ENCODE measurements at places on chromosomes 2 and 18.

DNA sequence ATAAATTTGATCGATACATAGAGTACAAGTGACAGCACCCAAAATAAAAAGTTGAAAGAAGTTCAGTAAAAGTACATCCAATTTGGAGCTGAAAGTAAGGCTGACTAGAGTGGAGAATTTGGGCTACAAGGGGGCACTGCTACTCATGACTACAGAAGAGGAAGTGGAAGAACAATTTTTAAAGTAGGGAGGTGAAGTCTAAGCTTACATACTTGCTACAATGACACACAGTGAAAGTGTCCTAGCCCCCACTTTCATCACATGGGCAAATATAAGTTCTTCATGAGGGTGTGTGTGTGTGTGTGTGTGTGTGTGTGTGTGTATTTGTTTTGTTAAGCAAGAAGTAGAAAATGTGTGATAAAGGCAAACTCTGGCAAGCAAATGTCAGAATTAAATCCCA, 45.7 kb downstream of the MAP3K2 start:
- DNase-seq, result no peak

- DNase-seq, result peak; percentile 66
Observed at GRCh38 chr2:73063909-73064875, 7.3 kb downstream of the SFXN5 start.

- DNase-seq, result no peak
Observed at GRCh38 chr2:219513787-219514186, 495 bp upstream of the ASIC4 start.

DNA sequence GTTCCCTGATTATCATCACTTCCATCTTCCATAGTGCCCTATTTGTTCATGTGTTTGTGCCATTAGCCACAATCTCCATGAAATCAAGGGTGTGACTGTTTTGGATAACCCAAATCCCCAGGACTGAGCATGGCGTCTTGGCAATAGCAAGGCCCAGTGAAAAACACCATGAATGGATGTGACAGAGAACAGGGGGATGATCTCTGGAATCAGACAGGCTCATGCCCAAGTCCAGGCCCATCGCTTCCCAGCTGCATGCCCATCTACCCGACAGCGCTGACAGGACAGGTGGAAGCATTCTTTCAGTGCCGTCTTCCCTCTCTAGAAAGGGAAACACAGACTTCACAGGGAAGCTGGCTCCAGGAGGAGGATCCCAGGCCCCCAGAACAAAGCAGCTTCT, 50.0 kb downstream of the HDLBP start:
- no peak for DNase-seq

DNA sequence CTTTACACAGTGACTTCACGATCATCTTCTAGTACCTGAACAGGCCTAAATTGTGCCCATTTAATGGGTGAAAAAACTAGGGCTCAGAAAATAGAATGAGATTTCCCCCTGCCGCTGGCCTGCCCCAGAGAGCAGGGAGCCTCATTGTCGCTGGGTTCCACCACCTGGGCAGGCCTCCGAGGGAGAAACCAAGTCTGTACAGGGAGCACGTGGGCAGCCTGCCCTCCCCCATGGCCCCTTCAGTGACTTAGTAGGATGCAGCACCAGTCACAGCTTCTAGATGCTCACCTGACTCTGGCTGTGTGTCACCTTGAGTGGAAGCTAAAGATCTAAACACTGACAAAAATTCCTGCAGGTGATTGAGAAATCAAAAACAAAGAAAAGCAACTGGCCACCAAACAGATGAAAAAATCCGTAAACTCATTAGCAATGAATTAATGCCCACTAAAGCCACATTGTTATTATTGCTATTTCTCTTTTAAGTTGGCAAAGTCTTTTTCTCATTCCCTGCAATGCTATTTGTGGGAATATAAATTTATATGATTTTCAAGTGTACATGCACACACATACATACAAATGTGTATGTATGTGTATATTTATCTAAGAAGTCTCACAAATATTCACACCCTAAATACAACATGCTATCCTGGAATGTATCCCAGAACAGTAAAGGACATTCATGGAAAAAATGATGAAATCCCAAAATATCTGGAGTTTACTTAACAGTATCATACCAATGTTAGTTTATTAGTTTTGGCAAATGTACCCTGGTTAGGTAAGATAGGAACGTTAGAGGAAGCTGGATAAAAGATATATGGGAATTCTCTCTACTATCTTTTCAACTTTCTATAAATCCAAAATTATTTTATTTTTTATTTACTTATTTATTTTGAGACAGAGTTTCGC, 18.7 kb upstream of the ASPRV1 start:
- no peak for DNase-seq

GRCh38 chr18:48901145-48902022, 49.4 kb downstream of the SMAD7 start:
- DNase-seq, result no peak

GRCh38 chr2:23135481-23136100, 249.4 kb upstream of the KLHL29 start:
- DNase-seq, result no peak

GRCh38 chr2:231472816-231473215, 8.5 kb upstream of the NCL start:
- DNase-seq, result no peak

- DNase-seq, result peak; percentile 64
Observed at GRCh38 chr2:219551441-219552381, 7.9 kb downstream of the TMEM198 start.

DNA sequence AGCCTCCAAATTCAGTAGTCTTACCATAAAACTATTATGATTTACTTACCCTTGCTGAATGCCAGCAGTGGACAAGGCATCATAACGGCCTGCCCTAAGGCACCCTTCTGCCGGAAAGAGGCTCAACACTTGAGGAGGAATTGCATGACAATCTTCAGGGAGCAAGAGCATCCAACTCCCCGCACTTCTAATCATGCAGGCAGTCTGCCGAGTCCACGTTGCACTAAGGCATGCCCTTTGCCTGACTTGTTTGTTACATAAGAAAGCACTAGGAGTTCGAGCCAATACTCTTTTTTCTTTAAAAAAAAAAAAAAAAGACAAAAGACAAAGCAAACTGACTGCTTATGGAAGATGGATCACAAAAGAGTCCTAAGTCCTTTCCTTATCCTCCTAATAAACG, 17.9 kb upstream of the SPTBN1 start:
- no peak for DNase-seq

- no peak for DNase-seq
Observed at GRCh38 chr18:77870199-77870598, 620.6 kb downstream of the GALR1 start.

- DNase-seq, result no peak
Observed at GRCh38 chr2:125652280-125652679, 1003.7 kb upstream of the GYPC start.

GRCh38 chr2:205747829-205748386, 65.6 kb downstream of the NRP2 start:
- no peak for DNase-seq

DNA sequence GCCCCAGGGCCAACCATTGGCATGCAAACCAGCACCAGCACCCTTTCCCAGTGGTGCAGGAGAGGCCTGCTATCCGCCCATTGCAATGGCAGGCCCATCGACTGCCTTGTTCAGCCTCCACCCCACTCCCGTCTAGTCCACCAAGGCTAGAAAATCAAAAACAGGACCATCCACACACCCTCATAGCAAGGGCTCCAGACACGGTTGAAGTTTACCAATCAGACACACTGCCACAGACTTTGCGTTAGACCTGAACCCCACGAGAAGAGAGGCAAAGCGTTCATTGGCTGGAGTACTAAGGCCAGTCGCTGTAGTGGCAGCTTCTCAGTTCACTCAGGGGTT, 95.3 kb upstream of the TEX51 start:
- DNase-seq, result no peak

DNA sequence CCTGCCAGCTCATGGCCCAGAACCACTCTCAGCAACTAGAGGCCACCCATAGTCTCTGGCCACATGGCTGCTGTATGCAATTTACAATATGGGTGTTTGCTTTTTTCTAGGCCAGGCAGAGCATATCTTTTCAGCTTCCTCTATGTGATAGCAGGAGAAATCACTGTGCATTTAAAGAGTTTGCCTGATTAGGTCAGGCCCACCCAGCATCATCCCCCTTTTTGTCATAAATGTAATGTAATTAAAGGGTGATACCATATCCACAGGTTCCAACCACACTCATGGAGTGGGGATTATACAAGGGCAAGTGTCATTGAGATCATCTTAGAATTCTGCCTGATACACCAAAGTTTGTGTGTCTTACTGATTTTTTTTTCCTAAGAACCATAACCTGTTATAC, 71.7 kb upstream of the TTC21B start:
- no peak for DNase-seq

- DNase-seq, result no peak
Observed at GRCh38 chr2:9952856-9953503, 1.5 kb downstream of the GRHL1 start.

DNA sequence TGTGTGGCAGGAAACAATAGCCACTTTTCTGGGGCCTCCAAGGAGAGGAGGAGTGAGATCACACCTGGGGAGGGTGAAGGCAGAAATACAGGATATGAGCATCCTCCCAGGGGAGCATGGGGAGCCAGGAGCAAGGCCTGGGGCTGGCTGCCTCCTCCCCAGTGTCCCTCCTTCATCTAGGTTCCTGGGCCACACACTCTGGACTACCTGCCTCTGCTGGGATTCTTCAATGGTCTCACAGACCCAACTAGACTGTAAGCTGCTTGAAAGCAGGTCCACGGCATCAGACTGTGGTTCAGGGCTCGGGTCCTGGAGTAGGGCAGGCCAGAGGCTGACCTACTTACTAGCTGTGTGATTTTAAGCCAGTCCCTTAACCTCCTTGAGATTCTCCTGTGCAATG, 94.0 kb downstream of the MCFD2 start:
- DNase-seq, result no peak

GRCh38 chr2:120438301-120439066, 92.5 kb downstream of the INHBB start:
- DNase-seq, result no peak

DNA sequence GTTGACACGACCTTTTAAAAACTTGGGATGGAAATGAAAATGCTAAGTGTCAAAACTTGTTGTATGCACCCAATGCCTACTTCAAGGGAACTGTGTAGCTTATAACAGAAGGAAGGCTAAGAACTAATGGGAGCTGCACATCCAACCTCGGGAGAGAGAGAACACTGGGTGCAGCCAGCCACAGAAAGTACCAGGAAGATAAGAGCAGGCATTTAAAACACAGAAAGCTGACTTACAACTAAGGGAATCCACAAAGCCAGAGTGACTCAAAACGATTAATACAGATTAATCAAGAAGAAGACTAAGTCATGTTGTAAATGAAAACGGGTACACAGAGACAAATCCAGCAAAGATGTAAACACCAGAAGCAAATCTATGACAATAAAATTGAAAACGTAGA, 113.4 kb downstream of the HDAC4 start:
- DNase-seq, result no peak

- DNase-seq, result no peak
Observed at GRCh38 chr2:168345601-168346000, 98.2 kb upstream of the STK39 start.

GRCh38 chr2:8132879-8133278, 549.0 kb upstream of the ID2 start:
- no peak for DNase-seq

GRCh38 chr18:56933472-56933871, 213.4 kb upstream of the BOD1L2 start:
- no peak for DNase-seq

DNA sequence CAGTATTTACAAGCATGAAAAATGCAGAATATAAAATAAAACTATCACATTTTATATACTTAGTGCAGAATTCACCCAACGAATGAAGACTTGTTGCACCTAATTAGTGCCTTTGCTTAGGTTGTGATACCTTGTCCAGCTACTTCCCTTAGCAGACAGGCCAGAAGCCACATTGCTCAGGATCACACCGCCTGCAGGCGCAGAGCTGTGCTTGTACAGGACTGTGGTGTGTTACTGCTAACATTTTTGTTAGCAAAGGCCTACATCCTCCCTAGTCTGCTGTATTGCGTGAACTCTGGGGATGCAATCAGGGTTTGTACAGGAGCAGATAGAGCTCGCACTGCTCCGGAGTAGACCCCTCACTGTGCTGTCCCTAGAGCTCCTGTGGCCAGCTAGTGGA, 336.9 kb downstream of the CBLN2 start:
- no peak for DNase-seq

DNA sequence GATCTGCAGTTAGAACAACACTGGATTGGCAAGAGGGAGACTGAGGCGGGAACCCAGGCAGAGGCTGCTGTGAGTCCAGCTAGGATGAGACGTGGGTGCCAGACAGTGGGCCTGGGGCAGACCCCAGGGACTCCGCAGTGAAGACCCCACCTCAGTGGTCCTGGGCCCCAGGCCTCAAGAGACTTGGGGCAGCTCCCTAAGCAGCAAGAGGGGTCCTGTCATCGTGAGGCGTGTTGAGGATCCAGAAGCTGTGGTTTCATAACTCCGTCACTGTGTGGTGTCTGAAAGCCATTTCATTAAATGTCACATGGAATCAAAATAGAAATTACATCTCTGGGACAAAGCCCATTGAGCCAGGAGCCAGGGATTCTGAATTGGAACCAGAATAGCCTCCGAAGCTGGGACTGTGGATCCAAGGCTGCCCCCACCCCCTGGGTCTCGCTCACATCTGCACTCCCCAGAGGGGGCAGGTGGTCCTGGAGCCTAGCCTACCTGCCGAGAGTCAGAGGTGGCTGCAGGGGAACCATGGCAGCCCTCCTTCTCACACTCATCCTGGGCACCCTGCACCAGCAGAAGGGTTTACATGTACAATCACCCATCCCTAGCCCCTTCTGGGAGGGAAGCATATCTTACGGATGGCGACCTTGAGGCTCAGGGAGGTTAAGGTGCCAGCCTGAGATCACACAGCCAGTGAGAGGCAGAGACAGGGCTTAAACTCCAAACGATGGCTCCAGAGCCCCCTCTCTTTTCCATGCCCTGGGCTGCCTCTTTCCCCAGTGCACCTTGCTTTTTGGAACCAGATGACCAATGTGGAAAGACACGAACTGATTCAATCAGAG, 23.2 kb downstream of the RRM2 start:
- DNase-seq, result no peak

GRCh38 chr2:190477661-190478454, 56.7 kb downstream of the NEMP2 start:
- DNase-seq, result no peak

DNA sequence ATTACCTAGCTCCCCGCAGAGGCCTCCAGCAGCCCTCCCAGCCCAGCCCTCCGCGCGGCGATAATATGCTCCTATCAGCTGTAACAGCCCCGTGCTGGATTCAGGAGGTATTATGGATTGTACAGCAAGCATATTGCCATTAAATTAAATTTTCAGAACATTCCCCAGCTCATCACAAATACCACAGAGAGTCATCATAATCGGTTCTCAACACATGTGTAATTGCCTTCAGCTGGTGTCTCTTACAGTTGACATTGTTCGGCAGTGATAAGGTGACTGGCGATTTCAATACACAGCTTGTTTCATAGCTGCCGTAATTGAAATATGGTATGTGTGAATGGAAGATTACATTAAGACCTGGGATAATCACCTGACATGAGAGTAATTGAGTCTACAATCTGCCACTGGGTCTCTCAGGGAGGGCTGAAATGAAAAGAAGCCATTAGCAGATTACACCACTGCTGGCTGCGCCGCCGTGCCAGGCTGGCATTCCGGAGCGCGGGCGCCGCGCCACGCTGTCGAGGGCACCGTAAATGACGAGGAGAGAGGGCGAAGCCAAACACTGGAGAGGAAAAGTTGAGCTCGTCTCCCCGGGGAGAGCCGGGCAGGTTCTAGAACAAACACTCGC, 549.4 kb upstream of the SALL3 start:
- DNase-seq, result no peak

Data from HTR-8/SVneo (cell line).